ENCODE measurements at places on chromosomes 4 and X.

DNA sequence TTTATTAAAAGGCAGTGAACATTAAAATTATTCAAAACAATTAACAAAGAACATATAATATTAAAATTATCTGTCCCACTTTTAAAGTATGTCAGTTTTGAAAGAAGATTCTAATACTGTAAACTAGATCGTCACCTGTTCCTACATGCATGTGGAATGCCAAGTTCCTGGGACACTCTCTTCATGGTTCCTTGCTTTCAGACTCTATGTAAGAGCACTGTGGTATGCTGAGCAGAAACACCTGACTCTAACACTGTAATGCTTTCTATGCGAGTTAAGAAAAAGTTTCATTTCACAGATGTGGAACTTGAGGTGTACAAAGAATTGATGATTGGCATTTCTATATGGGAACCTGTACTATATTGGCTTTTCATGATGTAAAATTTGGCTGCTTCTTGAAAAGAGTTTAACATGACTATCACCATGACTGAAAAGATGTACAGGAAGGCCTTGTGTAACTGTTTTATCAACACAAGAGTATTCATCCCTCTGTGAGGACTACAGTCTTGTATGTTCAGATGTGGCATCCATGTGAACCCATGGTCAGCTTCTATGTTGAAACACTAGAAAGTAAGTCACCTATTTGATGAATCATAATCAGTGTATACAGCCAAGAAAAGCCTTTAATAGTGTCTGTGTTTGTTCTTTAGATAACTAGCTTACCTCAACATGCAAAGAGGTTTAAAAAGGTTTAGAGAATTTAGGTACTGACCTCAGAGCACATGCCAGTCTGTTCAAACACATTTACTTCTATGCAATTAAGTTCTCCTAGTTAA, 354.5 kb downstream of the ARHGAP24 start:
- DNase-seq, result no peak

- no peak for DNase-seq
Observed at GRCh38 chr4:99408346-99408745, 26.8 kb downstream of the ADH7 start.

DNA sequence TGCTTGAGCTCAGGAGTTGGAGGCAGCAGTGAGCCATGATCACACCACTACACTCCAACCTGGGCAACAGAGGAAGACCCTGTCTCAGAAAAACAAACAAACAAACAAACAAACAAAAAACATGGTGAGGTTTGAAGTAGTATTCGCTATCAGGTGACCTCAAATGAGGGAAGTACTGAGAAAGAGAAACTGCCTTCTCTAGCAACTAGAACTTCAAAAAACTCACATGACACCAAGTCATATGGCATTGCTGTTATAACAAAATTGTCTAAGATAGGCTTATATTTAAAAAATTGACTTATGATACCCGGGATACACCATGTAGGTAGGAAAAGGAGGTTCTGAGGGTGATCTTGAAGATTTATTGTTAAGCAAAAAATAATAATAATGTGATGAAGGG, 10.3 kb downstream of the MPP1 start:
- no peak for DNase-seq

GRCh38 chr4:7462509-7462971, 27.8 kb upstream of the PSAPL1 start:
- DNase-seq, result no peak

DNA sequence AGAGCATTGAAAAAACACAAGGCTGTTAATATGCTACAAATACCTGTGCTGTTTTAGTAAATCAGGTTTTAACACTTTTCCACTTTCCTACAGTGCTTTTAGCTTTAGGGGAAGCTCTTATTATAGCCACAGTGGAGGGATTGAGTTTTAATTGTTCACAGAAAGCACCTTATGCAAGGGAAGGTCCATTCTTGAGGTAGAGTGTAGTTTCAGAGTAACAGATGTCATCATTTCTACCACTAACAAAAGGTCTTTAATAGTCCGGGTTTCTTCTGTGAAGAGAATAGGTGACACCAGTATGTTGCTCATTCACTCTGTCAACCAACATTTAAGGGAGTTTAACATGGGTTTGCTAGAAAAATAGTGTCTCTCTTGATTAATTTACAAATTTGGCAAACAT, 104.4 kb downstream of the STIM2 start:
- no peak for DNase-seq

GRCh38 chrX:94454606-94455005, 780.6 kb downstream of the FAM133A start:
- DNase-seq, result no peak

Data from Peyer's patch (tissue), 4 donors.